A549 treated with ZK216348 at 1 μM for 4 hours (cell line): ENCODE measurements at places on chromosomes 11 and 22. TPM values are rescaled to one million over a fixed set of nuclear protein-coding genes. Genes with fewer than 3 reads are reported as not detected.

SPCS2 gene
- 216 to 269 TPM (median 229 TPM) in 5 replicates for total RNA-seq

OR8D1 gene
- not detected in 5 replicates for total RNA-seq

INPP5J gene
- 0.50 to 0.66 TPM (median 0.57 TPM) in 4 of 5 replicates, not detected in the other for total RNA-seq

OR8A1 gene
- not detected in 5 replicates for total RNA-seq

GPR83 gene
- 0.06 to 0.09 TPM (median 0.07 TPM) in 4 of 5 replicates, not detected in the other for total RNA-seq

MOGAT2 gene
- not detected in 5 replicates for total RNA-seq

OR51T1 gene
- not detected in 5 replicates for total RNA-seq

PAMR1 gene
- not detected in 5 replicates for total RNA-seq

SMC1B gene
- total RNA-seq, result not detected in 5 replicates

OR52M1 gene
- total RNA-seq, result not detected in 5 replicates

OR5A1 gene
- not detected in 5 replicates for total RNA-seq

KCNK7 gene
- total RNA-seq, result 0.22 to 2.3 TPM (median 0.94 TPM) in 4 of 5 replicates, not detected in the other

APLP2 gene
- total RNA-seq, result 157 to 194 TPM (median 171 TPM) in 5 replicates

PHLDA2 gene
- 67.6 to 139 TPM (median 116 TPM) in 5 replicates for total RNA-seq

SLN gene
- 0.42 to 1.6 TPM (median 0.91 TPM) in 5 replicates for total RNA-seq

RBMXL2 gene
- not detected in 5 replicates for total RNA-seq

APOA5 gene
- total RNA-seq, result not detected in 5 replicates

GSTT2B gene
- 0.21 to 0.40 TPM (median 0.21 TPM) in 3 of 5 replicates, not detected in the others for total RNA-seq

MLC1 gene
- total RNA-seq, result 0.04 to 0.08 TPM in 2 of 5 replicates, not detected in the others

GATD1 gene
- total RNA-seq, result 29.4 to 58.7 TPM (median 49.3 TPM) in 5 replicates

CCDC15 gene
- total RNA-seq, result 0.50 to 0.88 TPM (median 0.67 TPM) in 5 replicates

NTM gene
- total RNA-seq, result not detected in 5 replicates

SCO2 gene
- total RNA-seq, result 1.1 to 7.5 TPM (median 6.2 TPM) in 5 replicates

APOL1 gene
- total RNA-seq, result 12.6 to 15.9 TPM (median 13.4 TPM) in 5 replicates

OR10A2 gene
- not detected in 5 replicates for total RNA-seq

APOL4 gene
- not detected in 5 replicates for total RNA-seq

HOATZ gene
- not detected in 5 replicates for total RNA-seq

TESMIN gene
- total RNA-seq, result 2.8 to 7.3 TPM (median 5.1 TPM) in 5 replicates

SCUBE2 gene
- 0.25 to 0.78 TPM (median 0.44 TPM) in 5 replicates for total RNA-seq

PANX3 gene
- not detected in 5 replicates for total RNA-seq

OR4D5 gene
- not detected in 5 replicates for total RNA-seq

KCNQ1 gene
- total RNA-seq, result 0.62 to 1.0 TPM (median 0.71 TPM) in 4 of 5 replicates, not detected in the other

STK33 gene
- 3.1 to 7.2 TPM (median 4.0 TPM) in 5 replicates for total RNA-seq

MRGPRX4 gene
- total RNA-seq, result not detected in 5 replicates

SERPING1 gene
- total RNA-seq, result 0.21 to 0.85 TPM (median 0.42 TPM) in 5 replicates

SLC37A2 gene
- total RNA-seq, result 0.06 to 0.14 TPM (median 0.08 TPM) in 4 of 5 replicates, not detected in the other

PHOX2A gene
- total RNA-seq, result not detected in 5 replicates

ARVCF gene
- 0.91 to 3.0 TPM (median 2.4 TPM) in 5 replicates for total RNA-seq

MS4A4A gene
- total RNA-seq, result not detected in 5 replicates

HIC2 gene
- 1.9 to 3.2 TPM (median 2.9 TPM) in 5 replicates for total RNA-seq

ACTN3 gene
- 0.15 TPM in 1 of 5 replicates, not detected in the others for total RNA-seq

KAT5 gene
- 35.6 to 53.4 TPM (median 50.5 TPM) in 5 replicates for total RNA-seq

NOX4 gene
- not detected in 5 replicates for total RNA-seq

UPB1 gene
- total RNA-seq, result 0.05 TPM in 1 of 5 replicates, not detected in the others

OR10D3 gene
- not detected in 5 replicates for total RNA-seq

BTBD18 gene
- total RNA-seq, result not detected in 5 replicates

OR52I1 gene
- not detected in 5 replicates for total RNA-seq

OTOG gene
- total RNA-seq, result not detected in 5 replicates

BEST1 gene
- 1.0 to 5.0 TPM (median 1.5 TPM) in 5 replicates for total RNA-seq

OR5L2 gene
- total RNA-seq, result not detected in 5 replicates

PANX2 gene
- total RNA-seq, result 3.7 to 7.7 TPM (median 7.1 TPM) in 5 replicates

SLC17A6 gene
- total RNA-seq, result not detected in 5 replicates

FANCF gene
- total RNA-seq, result 5.0 to 8.6 TPM (median 7.3 TPM) in 5 replicates

CRYBB2 gene
- total RNA-seq, result not detected in 5 replicates
